ENCODE measurements at places on chromosomes 16 and 17. TPM values are rescaled to one million over a fixed set of nuclear protein-coding genes. Genes with fewer than 3 reads are reported as not detected.
A peak's percentile ranks its signal among the peaks of the same experiment; 100 is the strongest.

The EFNB3 gene
- polyA plus RNA-seq: 36.1 TPM

GRCh38 chr16:4763791-4764190 lies 3.2 kb downstream of the ZNF500 start:
- no peak for DNase-seq

GRCh38 chr16:75471723-75472633 lies 7.5 kb upstream of the TMEM170A start:
- DNase-seq: peak; percentile 58

The SPATA22 gene
- 0.43 TPM for polyA plus RNA-seq

The TBC1D28 gene
- 0.21 TPM for polyA plus RNA-seq

GRCh38 chr17:62840871-62841270 lies 32.8 kb upstream of the MARCHF10 start:
- no peak for DNase-seq

All from right lung (tissue), 10 donors.